ENCODE measurements at places on chromosomes 4 and X. TPM values are rescaled to one million over a fixed set of nuclear protein-coding genes. Genes with fewer than 3 reads are reported as not detected.

The TLR2 gene
- total RNA-seq: 0.82 TPM

The TMEM150C gene
- 74.2 TPM for total RNA-seq

The BANK1 gene
- under 0.01 TPM for total RNA-seq

The MAGEA9B gene
- total RNA-seq: not detected

DNA sequence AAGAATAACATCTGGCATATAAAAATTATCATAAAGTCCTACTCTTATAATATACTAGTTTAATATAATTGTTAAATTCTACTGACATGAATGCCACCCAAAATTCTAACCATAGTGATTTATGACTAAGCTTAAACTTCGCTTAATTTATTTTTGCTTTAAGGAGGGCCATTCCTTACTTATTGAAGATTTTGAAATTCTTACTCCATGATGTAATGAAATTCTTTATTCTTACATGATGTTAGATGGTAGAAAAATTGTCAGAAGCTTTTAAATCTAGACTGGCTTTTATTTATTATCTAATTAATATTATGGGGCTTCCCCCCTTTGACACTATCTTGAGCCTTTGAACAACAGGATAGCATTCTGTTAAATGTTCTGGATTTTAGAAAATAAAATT, 19.5 kb upstream of the SUPT20HL2 start:
- DNase-seq: no peak

DNA sequence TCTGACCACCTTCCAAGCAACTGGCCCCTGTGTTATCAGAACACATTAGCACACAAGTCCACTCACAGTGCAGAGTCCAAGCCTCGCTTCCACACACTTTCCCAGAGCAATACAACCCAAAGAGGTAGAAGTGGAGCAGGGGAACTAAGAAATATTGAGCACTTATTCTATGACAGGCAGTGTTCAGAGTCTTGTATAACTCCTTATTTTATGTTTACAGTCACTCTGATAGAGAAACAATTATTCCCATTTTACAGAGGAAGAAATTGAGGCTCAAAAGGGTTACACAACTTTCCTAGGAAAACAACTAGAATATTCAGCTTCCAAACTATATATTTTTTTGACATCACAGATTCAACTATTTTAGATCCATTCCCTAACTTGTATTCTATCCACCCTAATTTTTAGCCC, 18.3 kb upstream of the TMEM154 start:
- no peak for DNase-seq

GRCh38 chr4:182913621-182914020, 3.6 kb downstream of the DCTD start:
- no peak for DNase-seq

GRCh38 chr4:2259541-2260343, 2.2 kb downstream of the MXD4 start:
- no peak for DNase-seq

- DNase-seq: no peak
Observed at GRCh38 chr4:23613782-23614181, 276.1 kb downstream of the PPARGC1A start.

DNA sequence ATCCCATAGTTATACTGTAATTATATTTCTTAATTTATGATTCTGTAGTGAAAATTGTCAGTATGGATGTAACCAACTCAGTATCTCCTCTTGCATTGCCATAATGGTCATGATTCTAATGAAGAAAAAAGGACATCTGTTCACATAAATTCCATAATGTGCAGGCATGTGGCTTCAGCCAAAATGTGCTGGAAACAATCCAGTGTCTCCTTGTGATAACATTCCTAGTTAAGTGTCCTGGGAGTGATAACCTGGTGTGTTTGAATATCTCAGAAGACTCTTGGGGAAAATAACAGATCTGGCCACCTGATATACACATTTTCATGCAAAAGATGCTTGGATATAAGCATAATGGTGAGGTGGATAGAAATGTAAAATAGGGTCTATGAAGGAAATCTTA, 2309.8 kb downstream of the PCDH7 start:
- DNase-seq: no peak

- no peak for DNase-seq
Observed at GRCh38 chr4:15963576-15963975, 601 bp upstream of the FGFBP2 start.

GRCh38 chr4:104559502-104559901, 64.8 kb upstream of the CXXC4 start:
- no peak for DNase-seq

- DNase-seq: no peak
Observed at GRCh38 chrX:3451571-3451970, 105.1 kb upstream of the MXRA5 start.

- no peak for DNase-seq
Observed at GRCh38 chr4:47519239-47519883, 34.3 kb downstream of the ATP10D start.

GRCh38 chrX:8284131-8284530, 113.1 kb upstream of the VCX2 start:
- DNase-seq: no peak

DNA sequence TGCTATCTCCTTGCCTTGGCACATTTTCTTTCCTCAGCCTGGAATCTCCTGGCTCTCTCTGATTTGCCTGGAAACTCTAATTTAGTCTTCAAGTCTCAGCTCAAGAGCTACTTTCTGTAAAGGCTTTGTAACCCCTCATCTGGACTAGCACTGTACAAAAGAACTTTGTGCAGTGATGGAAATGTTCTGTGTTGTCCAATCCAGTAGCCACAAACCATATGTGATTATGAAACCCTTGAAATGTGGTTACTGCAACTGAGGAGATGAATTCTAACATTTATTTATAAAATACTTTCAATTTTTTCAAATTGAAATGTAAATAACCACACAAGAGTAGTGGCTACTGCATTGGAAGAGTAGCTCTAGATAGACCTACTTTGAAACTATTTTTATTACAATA, 66.6 kb upstream of the HS3ST1 start:
- no peak for DNase-seq

DNA sequence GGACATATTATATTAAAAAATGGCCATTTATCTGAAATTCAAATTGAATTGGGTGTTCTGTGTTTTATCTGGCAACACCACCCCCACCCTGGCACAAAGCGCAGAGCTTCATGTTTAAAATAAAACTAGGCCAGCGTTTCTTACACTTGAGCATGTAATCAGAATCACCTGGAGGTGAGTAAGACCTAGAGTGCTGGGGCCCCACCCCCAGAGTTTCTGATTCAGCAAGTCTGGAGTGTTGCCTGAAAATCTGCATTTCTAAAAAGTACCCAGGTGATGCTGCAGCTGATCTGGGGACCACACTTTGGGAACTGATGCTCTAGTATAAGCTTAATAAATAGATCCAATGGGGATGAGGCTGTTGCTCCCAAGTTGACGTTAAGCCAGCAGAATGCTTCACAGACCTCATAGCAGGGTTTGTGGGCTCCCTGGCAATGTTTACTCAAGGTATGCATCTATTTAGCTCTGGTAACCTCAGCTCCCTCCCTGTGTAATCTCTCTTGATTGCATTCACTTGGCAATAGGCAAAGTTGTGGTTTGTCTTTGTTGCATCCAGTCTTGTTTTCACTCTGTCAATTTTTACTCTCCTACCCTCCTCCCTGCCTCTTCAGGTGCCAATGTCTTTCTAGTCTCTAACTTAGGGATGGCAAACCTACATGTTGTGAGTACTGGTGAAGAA, 99.8 kb upstream of the TEX13D start:
- DNase-seq: no peak

GRCh38 chr4:138826754-138827153, 188.8 kb upstream of the NOCT start:
- no peak for DNase-seq

- no peak for DNase-seq
Observed at GRCh38 chr4:156237231-156237630, 283.6 kb upstream of the CTSO start.

Measured in frontal cortex (tissue), 4 donors.